ENCODE measurements at places on chromosomes 1 and 21.
A peak's percentile ranks its signal among the peaks of the same experiment; 100 is the strongest.

DNA sequence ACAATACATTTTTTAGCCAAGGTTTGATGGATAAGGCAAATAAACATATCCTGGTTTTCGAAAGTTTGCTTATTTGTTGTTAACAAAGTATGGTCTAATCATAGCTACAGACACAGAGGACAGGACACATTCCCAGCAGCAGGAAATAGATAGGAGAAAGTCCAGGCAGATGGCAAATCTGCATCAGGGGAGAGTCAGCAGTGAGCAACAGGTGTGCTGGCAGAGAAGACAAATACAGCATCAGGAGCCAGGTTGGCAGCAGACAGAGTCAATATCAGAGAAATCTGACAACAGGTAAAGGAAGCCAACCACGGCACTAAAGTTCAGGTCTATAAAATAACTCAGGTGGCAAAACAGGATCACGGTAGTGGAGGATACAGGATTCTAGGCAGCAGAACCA lies 210.7 kb upstream of the PTBP2 start:
- no peak for DNase-seq
- no peaks in the 10 kb centered on the region for H3K4me1 ChIP-seq
- H3K27ac ChIP-seq = no peak overlapping the region
- H3K27me3 ChIP-seq = no peaks in the 10 kb centered on the region
- no peaks in the 10 kb centered on the region for H3K36me3 ChIP-seq

- DNase-seq = no peak
- H3K4me3 ChIP-seq = no peak overlapping the region
- no peak overlapping the region for H3K27ac ChIP-seq
- H3K4me1 ChIP-seq = no peaks in the 10 kb centered on the region
Measured at GRCh38 chr1:73943270-73943669, 254.7 kb downstream of the LRRIQ3 start.

DNA sequence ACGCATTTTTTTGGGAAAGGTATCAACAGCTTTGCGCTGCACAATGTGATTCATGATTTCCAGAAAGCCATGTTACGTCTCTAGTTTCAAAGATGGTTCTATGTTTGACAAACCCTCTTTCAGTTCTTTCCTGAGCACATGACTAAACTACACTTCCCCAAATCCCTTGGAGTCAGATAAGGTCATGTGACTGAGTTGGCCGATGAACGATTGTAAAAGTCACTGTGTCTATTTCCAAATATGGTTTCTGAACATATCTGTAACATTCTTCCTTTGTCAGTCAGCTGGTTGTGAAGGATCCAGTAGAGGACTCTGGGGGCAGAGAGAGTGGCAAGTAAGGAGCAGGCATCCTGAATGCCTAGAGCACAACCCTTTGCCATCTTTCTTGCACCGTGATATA lies 35.4 kb downstream of the TMPRSS15 start:
- no peaks in the 10 kb centered on the region for H3K4me1 ChIP-seq
- H3K36me3 ChIP-seq = no peaks in the 10 kb centered on the region
- H3K4me3 ChIP-seq = no peak overlapping the region
- H3K27me3 ChIP-seq = no peaks in the 10 kb centered on the region
- no peak for DNase-seq
- H3K27ac ChIP-seq = no peak overlapping the region

DNA sequence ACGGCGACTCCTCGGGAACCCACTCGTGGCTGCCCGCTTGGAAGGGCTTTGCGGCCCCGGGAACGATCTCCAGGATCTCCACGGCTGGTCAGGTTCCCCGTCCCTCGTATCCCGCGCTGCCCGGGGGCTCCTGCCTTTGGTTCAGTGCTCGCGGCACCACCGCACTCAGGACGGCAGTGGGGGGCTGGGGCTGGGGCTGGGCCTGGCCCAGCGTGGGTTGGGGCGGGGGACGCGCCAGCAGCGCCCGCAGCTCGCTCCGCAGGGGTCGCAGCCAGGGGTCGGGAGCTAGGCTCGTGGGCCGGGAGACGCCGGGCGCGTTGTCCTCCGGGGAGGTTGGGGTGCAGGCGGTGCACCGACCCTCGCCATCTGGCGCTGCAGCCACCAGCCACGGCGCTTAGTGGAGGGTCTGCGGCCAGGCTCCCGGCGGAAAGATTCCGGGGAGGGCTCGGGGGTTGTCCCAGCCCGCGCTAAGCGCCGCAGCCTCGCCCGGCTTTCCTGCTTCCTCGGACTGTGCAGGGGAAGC lies 8.9 kb downstream of the SIM2 start:
- H3K36me3 ChIP-seq = no peaks in the 10 kb centered on the region
- peaks cover 18% of the 10 kb centered on the region for H3K27me3 ChIP-seq
- no peak for DNase-seq
- H3K4me3 ChIP-seq = no peak overlapping the region

- no peaks in the 10 kb centered on the region for H3K36me3 ChIP-seq
- peaks cover 4% of the 10 kb centered on the region for H3K27me3 ChIP-seq
- no peak overlapping the region for H3K4me3 ChIP-seq
- H3K27ac ChIP-seq = no peak overlapping the region
Measured at GRCh38 chr1:163035446-163036249, 33.5 kb upstream of the RGS4 start.

DNA sequence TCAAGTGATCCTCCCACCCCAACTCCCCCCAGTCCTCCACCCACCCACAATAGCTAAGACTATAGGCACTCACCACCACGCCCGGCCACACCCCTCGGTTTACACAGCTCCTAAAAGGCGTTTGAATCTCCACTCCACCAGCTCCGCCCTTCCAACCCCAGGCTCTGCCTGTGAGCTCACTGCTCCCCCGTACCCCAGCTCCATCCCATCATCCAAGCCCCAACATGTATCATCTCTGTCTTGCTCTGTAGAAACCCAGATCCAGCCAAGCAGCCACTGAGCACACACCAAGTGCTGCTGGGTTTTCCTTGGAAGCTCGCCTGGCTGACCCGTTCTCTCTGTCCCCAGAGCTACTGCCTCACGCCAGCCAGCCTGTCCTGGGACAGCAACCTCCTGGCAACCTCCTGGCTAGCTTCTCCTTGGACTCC lies 12.0 kb upstream of the S100A2 start:
- no peak overlapping the region for H3K4me3 ChIP-seq
- H3K27ac ChIP-seq = no peak overlapping the region
- H3K4me1 ChIP-seq = peaks cover 16% of the 10 kb centered on the region

GRCh38 chr1:160887071-160887470 lies 2.1 kb upstream of the ITLN1 start:
- H3K36me3 ChIP-seq = peaks cover 2% of the 10 kb centered on the region
- DNase-seq = no peak
- no peak overlapping the region for H3K27ac ChIP-seq
- H3K4me3 ChIP-seq = no peak overlapping the region
- peaks cover 2% of the 10 kb centered on the region for H3K27me3 ChIP-seq

DNA sequence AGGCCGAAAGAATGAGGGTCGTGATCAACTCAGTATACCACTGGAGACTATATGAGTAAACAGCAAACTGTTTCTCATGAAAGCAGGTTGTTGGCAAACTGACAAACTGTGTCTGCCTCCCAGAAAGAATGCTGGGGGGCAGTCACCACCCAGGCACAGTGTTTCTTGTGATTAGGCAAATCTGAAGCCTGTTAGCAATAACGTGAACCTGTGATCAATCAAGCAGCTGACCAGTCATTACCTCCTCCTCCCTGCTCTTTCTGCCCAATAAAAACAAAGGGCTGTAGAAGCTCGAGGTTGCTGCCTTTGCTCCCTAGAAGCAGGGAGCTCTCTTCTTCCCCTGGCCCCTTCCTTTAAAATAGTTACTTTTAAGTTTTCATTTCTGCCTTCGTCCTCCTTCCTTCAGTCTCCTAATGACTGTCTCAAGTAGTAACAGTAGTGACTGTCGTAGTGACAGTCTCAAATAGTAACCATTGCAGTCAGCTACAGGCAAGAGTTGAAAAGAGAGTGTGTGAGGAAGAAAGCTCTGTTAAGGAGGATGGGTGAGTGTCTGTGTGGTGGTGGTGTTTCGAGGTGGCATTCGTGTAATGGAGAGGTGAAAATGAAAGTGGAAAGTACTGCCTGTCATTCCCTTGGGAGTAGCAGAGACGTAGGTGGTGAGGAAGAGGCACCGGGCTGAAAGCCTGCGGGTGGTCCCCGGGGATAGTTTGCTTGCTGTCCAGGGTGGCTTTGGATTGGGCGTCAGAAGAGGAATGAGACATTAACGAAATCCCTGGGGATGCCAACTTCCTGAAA lies 14.5 kb downstream of the HHAT start:
- no peak overlapping the region for H3K4me3 ChIP-seq
- H3K27ac ChIP-seq = no peak overlapping the region
- no peaks in the 10 kb centered on the region for H3K27me3 ChIP-seq
- DNase-seq = peak; percentile 61

DNA sequence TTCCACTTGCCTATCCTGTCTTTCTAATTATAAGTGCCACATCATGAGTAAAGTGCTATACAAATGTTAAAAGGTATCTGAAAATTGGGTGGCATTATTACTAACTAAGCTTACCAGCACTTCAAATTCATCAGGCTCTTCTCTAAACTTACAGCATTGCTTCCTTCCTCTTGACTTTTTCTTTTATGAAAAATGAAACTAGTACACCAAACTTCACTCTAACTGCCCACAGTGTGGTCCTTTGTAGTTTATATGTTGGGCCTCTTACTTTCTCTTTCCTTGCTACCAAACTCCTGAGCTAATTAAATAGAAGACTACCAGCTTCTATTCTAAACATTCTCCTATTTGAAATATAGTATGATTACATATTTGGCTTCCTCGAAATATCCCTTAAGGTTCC lies 81.8 kb downstream of the NOTCH2 start:
- peaks cover 22% of the 10 kb centered on the region for H3K36me3 ChIP-seq
- DNase-seq = no peak
- peaks cover 19% of the 10 kb centered on the region for H3K4me1 ChIP-seq
- no peaks in the 10 kb centered on the region for H3K27me3 ChIP-seq
- peak overlapping the region; percentile 35 for H3K27ac ChIP-seq

- H3K36me3 ChIP-seq = no peaks in the 10 kb centered on the region
- peaks cover 20% of the 10 kb centered on the region for H3K27me3 ChIP-seq
- DNase-seq = no peak
- no peaks in the 10 kb centered on the region for H3K4me1 ChIP-seq
- peak overlapping the region; percentile 16 for H3K4me3 ChIP-seq
Measured at GRCh38 chr21:46096596-46097335, 1.1 kb upstream of the COL6A2 start.
